HepG2 (cell line): ENCODE measurements at places on chromosomes 11 and 22. TPM values are rescaled to one million over a fixed set of nuclear protein-coding genes. Genes with fewer than 3 reads are reported as not detected.
A peak's percentile ranks its signal among the peaks of the same experiment; 100 is the strongest.

Gene APLNR
- polyA plus RNA-seq, result not detected in 2 replicates

GRCh38 chr11:113349528-113349927, 35.1 kb downstream of the TTC12 start:
- DNase-seq, result no peak

GRCh38 chr22:23856721-23857605, 712 bp upstream of the SLC2A11 start:
- peak; percentile 54 for DNase-seq

GRCh38 chr11:96459751-96460150, 69.9 kb downstream of the JRKL start:
- DNase-seq, result no peak

Gene DSCAML1
- polyA plus RNA-seq, result 0.40 and 0.72 TPM in 2 replicates

Gene PARVA
- polyA plus RNA-seq, result 5.2 and 5.9 TPM in 2 replicates

Gene API5
- 16.9 and 21.6 TPM in 2 replicates for polyA plus RNA-seq

- DNase-seq, result no peak
These were observed 47.2 kb downstream of the GALNT18 start for GRCh38 chr11:11574373-11575287.

DNA sequence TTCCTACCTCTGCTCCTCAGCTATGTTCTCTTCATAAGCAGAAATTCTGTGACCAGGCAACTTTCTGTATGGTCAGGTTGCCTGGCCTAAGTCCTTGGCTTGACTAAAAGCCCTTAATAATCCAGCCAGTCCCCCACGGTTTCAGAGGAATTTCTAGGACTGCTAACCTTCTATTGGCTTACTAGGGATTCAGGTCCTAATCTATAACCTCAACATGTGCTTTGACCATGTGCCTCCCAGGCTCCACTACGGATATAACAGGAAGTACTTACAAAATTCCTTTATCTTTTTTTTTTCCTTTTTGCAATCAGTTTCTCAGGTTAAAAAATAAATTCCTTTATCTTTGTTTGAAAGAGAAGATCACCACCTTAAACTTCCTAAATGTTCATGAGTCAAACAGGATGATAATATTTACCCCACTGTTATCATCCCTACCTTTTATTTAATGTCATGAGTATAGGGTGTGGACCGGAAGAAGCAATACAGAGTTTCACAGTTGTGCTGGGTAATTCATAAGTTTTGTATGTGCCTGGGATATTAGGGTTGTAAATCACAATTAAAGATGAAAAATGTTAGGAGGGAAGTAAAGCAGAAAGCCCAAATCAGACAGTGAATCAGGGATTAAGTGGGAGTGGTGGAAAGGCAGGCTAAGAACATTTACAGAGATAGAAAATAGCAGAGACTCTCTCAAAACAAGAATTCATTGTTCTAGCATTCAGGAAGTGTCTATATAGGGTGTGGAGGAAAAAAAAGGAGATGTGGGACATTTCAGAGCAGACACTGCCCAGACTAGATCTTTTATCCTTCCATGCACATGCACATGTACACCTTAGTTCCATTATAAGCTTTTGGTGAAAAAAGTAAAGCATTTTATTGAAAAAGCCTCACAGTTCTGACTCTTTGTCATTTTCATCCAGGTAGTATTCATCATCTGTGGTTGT, 10.7 kb upstream of the POGLUT3 start:
- no peak for DNase-seq

GRCh38 chr11:65563601-65564000, 5.4 kb upstream of the LTBP3 start:
- DNase-seq, result no peak

GRCh38 chr11:28296426-28296825, 188.2 kb downstream of the METTL15 start:
- no peak for DNase-seq

- DNase-seq, result no peak
These were observed 1.2 kb upstream of the ARRB1 start for GRCh38 chr11:75352588-75353206.

Gene TXN2
- polyA plus RNA-seq, result 109 and 110 TPM in 2 replicates

GRCh38 chr11:12218909-12219308, 108.5 kb downstream of the MICAL2 start:
- peak; percentile 76 for DNase-seq

DNA sequence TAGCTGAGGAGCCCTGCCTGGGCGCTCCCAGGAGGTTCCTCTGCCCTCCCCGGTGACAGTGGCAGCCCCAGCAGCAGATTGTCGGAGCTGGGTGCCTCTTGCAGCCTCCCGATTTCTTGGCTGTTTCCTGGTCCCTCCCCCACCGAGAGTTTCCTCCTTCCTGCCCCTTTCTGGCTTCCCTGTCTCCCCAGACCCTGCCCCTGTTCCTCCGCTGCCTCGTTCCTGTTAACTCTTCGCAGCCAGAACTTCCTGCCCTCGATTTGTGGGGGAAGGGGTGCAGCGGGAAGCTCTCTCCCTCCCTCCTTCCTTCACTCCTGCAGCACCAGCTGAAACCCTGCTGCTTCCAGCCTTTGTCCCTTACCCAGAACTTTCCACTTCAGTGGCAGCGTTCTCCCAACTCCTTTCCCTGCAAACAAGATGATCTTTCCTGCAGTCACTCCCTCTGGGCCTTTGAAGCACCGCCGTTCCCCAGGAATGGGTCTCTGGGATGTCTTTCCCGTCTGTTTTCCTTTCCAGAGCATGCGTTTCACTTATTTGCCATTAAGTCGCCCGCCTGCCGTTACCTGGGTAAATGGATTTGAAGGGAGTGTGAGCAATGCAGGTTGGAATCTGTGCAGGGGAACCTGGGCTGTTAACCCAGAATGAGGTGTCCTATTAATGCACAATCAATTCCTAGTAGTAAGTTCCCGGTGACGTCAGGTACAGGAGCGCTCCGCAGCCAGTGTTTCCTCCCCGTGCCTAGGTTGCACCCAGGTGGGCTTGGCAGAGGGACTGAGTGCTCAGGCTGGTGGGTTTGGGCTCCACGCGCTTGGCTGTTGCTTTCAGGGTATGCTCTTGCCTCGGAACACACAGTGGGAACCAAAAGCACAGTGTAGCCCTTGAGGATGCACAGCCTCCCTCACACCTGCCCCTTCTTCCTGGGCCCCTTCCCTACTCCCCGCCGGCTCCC, 4.3 kb downstream of the GRK2 start:
- no peak for DNase-seq

DNA sequence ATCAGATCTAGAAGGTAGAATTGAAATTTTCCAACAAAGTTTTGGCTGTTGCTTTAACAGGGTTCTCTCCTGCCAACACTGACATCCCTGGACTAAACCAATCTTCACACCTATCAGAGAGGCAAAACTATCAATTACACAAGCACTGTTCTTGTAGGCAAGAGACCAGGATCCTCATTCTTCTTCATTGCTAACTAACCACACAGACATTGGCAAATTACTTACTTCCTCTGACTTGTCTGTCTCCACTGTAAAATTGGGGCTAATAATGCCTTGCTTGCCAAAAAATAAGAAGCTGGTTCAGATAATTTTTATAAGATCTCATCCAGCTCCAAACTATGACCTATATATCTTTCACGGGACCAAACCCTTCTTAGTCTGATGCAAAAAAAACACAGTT, 93.8 kb upstream of the DDI1 start:
- DNase-seq, result no peak

DNA sequence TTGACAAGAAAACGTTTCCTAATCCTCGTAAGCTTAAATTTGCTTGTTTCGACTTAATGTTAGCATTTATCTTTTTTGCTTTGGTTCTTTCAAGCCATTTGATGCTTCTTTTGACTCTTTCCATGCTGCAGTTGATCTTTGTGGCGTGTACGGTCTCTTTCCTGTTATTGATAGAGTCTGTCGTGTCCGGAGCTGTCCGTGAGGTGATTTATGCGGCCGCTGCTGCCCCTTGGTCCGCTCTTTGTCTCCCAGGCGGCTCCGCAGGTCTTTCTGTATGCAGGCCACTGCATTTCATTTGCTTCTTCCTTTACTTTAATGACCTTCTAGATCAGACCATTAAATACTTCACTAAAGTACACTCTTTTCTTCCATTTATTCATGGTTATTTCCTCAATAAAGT, 50.3 kb downstream of the TBC1D22A start:
- no peak for DNase-seq

Gene CECR2
- 0.01 TPM in 1 of 2 replicates, not detected in the other for polyA plus RNA-seq

GRCh38 chr11:19978668-19979518, 181.4 kb downstream of the DBX1 start:
- DNase-seq, result peak; percentile 88

GRCh38 chr22:17920992-17921650, 103.2 kb downstream of the MICAL3 start:
- no peak for DNase-seq

GRCh38 chr22:37228106-37229011, 15.7 kb downstream of the RAC2 start:
- no peak for DNase-seq

GRCh38 chr22:20316844-20317401, 2.9 kb downstream of the DGCR6L start:
- no peak for DNase-seq

- DNase-seq, result no peak
These were observed 36.3 kb upstream of the RTL6 start for GRCh38 chr22:44534335-44534734.

Gene IL10RA
- 0.03 TPM in 1 of 2 replicates, not detected in the other for polyA plus RNA-seq

GRCh38 chr22:36055376-36056295, 27.0 kb upstream of the RBFOX2 start:
- DNase-seq, result no peak

- DNase-seq, result no peak
These were observed 92.3 kb upstream of the PARVA start for GRCh38 chr11:12285106-12285505.

DNA sequence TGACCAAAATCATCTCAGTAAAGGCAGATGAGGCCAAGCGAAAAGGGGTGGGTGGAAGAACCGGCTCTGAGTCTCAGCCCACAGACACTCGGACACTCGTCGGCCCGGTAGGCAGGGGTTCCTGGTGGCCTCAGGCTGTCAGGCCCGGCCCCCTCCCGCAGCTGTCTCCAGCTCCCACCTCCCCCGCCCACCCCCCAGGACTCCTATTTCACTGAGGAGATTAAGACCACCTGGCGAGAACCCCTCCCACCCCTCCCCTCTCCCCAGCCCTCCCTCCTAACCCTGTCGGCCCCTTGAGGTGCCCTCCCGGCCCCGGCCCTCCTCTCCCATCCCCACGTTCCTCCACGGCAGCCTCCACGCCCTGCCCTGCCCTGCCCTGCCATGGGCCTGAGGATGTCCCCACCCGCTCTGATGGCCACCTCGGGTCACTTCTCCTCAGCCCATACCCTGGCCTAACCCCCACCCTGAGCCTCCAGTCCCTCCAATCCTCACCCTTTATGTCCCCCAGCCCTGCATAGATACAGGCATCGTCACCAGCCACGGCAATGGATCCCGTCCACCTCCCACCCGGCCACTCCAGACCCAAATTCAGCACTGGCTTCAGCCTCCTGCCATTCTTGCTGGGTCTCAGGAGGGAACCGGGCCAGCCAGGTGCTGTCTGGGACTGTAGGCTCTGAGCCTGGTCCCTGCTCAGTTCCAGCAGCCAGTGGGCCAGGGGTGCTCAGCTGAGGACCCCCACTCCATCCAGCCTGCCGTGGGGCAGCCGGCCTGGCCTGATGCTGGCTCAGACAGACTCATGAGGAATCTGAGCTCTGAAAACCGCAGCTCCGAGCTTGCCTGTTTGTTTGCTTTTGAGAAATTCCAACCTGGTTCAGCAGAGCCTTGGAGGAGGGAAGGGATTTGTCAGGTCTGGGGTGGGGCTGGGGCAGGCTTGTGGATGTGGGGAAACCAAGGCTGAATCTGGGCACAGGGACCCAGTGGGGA, 9.8 kb upstream of the TBX1 start:
- no peak for DNase-seq

DNA sequence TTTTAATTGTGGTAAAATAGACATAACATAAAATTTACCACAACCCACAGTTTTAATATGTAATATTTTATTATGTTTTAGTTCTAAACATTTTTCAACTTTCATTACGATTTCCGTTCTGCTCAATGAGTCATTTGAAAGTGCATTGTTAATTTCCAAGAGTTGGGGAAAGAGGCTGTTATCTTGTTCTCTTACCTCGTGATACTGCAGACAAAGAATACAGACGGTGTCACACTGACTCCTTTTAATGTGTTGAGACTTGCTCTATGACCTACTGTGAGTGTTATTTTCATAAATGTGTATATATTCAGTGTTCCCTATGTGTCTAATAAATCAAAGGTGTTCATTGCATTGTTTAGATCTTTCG, 10.8 kb upstream of the RAC2 start:
- DNase-seq, result no peak

Gene CARS1
- polyA plus RNA-seq, result 47.0 and 51.1 TPM in 2 replicates
